ENCODE measurements at places on chromosomes 7 and 10.

- no peak for DNase-seq
These were observed 1.3 kb upstream of the ERCC6 start for GRCh38 chr10:49540056-49540797.

- DNase-seq = no peak
These were observed 544.4 kb downstream of the DNAJB6 start for GRCh38 chr7:157881048-157881771.

- no peak for DNase-seq
These were observed 1437.9 kb downstream of the REEP3 start for GRCh38 chr10:64959116-64959515.

DNA sequence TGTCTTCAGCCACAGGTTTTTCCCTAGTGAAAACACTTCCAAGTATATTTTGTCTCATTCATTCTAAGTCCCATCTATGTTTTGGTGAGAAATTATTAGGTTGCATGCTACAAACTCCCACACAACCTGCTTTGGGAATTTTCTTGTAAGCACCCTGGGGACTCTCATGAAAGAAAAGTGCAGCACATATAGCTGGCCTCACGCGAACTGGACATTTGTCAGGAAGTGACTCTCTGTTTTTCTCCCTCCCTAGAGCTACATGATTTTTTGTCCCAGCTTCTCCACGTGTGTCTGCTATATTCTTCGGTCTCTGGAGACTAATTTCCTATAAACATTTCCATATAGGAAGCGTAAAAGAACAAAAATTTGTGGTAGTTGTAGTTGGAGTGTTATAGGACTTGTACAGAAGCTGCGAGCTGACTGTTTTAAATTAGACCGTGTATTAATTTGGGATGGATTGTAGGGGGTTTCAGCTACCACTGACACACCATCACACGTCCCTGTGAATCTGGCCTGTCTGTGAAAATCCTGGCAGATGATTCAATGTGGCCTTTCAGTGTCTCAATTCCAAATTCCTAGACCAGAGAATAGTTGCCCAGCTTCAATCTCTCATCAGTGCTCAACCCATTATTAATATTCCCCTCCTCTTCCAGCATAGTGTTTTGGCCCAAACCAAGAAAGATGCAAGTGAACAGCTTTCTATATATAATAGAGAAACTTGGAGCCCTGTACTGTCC lies 40.2 kb downstream of the ARL4A start:
- DNase-seq = no peak

DNA sequence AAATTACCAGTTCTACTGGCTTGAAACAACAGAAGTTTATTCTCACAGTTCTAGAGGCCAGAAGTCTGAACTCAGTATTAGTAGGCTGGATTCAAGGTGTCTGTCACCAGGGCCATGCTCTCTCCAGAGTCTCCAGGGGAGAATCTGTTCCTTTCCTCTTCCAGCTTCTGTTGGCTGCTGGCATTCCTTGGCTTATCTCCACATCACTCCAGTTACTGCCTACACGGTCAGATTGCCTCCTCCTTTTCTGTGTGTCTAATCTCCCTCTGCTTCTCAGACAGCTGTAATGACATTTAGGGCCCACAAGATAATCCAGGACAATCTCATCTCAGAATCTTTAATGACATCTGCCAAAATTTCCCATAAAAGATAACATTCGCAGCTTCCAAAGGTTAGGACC lies 36.6 kb downstream of the MAPK8 start:
- DNase-seq = no peak

GRCh38 chr10:124353896-124354295 lies 64.8 kb downstream of the OAT start:
- no peak for DNase-seq

DNA sequence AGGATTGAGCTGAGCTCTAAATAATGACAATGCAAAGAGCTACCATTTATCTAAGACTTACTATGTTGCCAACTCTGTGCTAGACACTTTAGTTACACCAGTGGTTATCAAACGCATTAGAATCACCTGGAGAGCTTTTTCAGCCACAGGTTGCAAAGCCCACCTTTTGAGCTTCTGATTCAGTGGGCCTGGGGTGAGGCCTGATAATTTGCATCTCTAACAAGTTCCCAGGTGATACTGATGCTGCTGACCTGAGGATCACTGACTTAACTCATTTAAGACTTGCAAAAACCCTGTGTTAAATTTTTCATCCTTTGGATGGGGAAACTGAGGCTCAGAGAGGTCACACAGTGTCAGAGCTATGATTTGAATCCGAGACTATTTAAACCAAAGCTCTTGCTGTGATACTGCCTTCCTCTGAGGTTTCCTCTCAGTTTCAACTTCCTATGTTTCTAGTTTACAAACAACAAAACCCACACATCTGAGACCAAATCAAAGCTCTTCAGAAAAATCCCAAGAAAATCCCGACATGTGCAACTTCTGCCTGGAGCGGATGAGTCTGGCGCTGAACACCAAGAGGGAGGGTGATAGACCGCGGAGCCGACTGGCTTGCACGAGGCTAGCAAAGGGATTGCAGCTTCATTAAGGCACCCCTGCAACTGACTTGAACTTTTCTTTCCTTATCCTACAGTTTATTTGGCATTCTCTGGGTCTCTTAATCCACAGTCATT lies 124.9 kb downstream of the CYP26A1 start:
- peak; percentile 20 for DNase-seq

- no peak for DNase-seq
These were observed 375.7 kb upstream of the VWC2 start for GRCh38 chr7:49397750-49398149.

- DNase-seq = no peak
These were observed 120.5 kb upstream of the MYO3A start for GRCh38 chr10:25813511-25813910.

- DNase-seq = no peak
These were observed 68.0 kb upstream of the INSIG1 start for GRCh38 chr7:155229548-155230168.

GRCh38 chr7:69359003-69359700 lies 239.1 kb upstream of the AUTS2 start:
- DNase-seq = no peak

- no peak for DNase-seq
These were observed 27.0 kb upstream of the JAZF1 start for GRCh38 chr7:28207486-28208158.
